GM18507 (cell line): ENCODE measurements at places on chromosomes 12 and 14.
A peak's percentile ranks its signal among the peaks of the same experiment; 100 is the strongest.

DNA sequence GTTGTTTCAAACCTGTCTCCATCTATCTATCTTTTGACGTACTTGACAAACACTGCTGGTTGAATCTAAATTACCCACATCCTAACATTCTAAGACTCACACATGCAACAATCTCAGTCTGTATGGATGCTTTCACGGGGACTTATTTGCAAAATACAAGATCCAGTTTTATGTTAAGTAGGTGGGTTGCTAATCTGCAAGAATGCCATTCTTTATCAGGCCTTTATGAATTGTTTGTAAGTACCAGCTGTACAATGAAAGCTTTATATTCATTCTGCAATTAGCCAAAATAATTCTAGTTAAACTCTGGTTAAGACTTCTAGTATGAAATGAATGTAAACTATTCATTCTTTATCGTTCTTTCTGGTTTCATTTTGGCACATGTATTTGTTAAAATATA, 135.1 kb downstream of the NAV3 start:
- DNase-seq = no peak

- no peak for DNase-seq
Observed at GRCh38 chr12:38998887-38999482, 93.6 kb upstream of the CPNE8 start.

DNA sequence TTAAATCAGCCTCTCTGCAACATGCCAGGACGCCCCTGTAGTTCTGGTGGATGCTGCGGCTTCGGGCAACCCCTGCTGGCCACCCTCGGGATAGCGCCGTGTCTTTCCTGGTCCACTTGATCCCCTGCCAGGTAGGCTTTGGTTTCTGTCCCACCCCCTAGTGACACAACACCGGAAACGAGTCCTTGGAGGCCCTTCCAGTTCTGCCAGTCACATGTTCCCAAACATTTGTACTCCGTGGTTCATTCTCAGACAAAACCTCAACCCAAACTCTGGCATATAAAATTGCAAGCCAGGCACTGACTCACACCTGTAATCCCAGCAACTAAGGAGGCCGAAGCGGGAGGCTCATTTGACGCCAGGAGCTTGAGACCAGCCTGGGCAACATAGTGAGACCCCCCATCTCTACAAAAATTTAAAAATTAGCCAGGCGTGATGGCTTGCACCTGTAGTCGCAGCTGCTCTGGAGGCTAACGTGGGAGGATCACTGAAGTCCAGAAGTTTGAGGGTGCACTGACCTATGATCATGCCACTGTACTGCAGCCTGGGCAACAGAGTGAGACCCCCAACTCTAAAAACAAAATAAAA, 37.0 kb downstream of the RASAL1 start:
- DNase-seq = peak; percentile 70

DNA sequence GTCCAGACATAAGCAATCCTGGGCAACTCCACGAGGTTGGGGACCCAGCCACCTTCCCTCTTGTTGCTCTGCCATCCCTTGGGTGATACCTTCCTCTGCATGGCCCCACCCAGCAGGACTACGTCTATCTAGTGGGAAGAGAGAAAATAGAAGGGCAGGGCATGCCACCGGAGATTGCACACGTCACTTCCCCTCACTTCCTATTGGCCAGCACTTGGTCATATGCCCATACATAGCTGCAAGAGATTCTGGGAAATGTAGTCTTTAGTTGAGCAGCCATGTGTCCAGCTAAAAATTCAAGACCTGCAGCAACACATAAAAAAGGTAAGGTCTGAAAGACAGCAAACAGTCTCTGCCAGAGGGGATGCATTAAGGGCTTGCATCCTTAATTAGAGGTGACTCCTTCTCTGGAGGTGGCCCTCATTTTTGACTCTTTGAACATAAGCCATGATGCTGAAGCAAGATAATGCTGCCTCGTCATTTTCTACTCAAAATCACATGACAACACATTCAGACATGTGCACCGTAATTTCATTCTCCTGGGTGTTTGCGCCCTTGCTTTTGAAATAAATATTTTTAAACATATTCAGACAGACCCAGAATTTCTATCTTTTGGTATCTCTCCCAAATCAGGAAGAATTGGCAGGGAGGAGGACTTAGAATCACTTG, 91.8 kb upstream of the PWP1 start:
- no peak for DNase-seq
